ENCODE measurements at places on chromosomes 13 and 19.

GRCh38 chr13:75800545-75800944 lies 164.4 kb downstream of the LMO7 start:
- no peak for DNase-seq

GRCh38 chr19:18842166-18842565 lies 10.4 kb downstream of the UPF1 start:
- DNase-seq = no peak

DNA sequence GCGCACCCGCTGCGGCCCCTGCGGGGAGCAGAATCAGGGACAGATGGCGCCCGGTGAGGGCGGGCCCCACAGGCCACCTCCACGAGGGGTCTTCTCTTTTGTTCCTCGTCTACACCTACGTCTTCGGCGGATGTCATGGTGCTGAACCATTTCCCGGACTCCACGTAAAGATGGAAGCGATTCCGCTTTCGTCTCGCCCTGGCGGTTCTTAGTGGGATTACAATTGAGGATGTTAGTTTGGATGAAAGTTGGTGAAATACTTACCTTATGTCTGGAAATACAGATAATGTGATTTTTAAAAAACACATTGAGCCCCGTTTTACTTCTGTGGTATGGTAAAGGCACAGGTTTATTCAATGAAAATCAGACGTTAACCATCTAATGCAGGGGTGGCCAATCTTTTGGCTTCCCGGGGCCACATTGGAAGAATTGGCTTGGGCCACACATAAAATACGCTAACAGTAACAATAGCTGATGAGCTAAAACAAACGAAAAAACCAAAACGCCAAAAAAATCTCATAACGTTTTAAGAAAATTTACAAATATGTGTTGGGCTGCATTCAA lies 1.4 kb upstream of the ZMYM5 start:
- peak; percentile 73 for DNase-seq

DNA sequence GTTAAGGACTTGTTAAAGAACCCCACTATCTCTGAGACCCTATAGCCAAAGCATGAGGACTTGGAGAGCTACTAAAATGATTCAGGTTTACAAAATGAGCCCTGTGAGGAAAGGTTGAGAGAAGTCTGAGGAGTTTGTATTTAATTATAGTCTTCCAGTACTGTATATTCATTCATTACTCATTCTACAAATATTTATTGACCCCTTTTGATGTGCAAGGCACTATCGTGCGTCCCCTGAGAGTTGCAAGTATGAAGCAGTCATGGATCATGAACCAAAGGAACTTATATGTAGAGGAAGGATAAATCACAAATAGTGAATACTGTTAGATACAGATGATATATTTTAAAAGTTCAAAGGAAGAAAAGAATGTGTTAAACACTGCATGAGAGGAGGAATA lies 84.4 kb downstream of the DNAJC15 start:
- peak; percentile 33 for DNase-seq

GRCh38 chr19:28305513-28305912 lies 907.4 kb downstream of the UQCRFS1 start:
- no peak for DNase-seq

DNA sequence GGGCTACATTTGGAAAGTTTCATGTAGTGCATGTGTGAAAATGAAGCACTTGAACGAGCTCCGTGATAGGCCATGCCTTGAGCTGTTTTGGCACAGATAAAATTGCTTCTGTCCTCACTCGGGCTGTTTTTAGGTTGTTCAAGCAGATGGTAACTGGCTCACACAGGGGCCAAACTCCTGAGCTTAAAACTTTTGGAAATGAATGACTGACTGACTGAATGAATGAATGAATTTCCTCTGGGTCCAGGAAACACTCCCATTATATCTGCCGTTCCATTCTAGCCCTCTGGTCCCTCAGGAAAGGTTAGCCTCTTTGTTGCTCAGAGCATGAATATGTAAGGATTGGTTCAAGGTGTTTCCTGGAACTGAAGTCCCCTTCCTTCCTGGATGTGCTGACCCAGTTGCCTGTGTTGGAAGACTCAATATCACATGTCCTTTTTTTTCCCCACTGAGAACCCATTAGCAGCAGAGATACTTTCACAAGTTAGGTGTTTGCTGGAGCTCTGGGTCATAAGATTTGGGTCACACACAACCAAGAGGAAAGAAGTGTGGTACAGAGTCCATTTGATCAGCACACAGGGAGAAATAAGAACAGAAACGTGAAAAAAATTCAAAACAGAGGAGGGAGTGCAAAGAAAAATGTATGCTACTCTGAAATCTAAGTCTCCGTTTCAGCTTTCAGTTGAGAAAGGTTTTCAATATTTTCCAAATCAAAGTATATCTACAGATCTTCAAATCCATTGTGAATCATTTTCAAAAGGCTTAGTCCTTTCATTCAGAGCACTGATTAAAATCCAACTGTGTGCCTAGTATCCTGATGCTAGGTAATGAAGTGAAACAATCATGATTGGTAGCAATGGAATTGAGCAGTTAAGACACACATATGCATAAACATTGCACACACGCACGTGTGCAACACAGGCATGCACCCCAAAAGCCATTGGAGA lies 18.9 kb downstream of the MBNL2 start:
- no peak for DNase-seq

DNA sequence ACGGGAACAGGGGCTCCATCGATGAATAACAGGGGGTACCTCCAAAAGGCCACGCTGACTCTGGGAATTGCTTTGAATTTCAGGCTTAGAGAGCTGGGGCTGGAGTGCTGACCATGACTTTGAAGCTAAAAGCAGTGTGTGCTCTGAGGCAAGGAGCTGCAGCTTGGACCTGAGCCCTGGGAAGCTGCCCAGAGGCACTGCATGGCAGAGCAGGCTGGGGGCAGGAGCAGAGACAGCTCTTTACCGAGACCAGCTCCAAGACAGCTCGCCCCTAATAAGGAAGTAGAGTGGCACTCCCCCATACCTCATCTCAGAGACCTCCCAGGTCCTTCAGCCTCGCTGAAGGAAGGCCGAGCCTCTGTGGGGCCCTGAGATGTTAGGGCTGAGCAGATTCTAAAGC lies 200.2 kb downstream of the COL4A1 start:
- peak; percentile 56 for DNase-seq

DNA sequence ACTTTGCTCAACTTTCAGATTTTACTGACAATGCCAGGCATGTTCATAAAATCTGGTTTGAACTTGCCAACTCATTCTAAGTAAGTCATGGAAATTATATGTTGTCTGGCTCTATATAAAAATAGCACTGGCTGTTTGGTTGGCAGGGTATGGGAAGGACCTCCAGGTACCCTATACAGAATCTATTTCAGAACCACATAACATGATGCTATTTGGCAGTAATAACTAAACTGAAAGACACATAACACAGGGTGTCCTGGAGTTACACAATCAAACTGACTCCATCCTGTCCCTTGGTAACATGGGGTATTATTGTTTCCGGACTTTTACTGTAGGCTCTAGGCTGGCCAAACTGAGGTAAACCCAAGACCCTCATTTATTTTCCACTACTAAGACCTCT lies 248.8 kb downstream of the RGCC start:
- no peak for DNase-seq

DNA sequence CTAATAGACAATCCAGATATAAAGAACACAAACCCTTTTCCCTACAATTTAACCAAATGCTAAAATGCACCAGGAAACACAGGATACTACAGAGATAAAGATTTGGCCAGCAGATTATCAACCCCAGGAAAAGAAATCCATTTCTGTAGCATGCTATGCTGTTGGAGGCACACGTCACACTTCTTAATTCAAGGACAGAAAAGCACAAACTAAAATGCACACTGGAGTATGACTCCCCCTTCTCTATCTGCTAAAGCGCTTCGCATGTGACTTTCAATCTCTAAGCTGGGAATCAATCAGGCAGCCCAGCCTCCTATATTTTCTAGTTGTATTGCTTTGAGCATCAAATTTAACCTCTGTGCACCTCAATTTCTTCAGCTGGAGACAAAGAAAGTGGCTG lies 22.2 kb downstream of the ABCC4 start:
- no peak for DNase-seq

DNA sequence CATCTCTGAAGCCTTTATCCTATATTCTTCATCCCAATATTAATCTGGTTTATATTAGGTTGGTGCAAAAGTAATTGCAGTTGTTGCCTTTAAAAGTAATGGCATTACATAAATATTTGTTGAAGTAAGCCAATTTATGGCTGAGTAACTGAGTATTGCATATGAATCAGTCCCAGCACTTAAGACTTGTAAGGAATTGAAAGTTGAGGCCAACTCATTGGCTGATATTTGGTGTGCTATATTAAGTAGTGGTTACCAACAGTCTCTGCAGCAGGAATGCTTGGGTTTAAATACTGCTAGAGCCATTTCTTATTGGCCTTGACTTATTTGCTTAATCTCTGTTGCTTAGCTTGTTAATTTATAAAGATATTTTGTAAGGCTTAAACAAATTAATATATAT lies 460.7 kb downstream of the GPC6 start:
- peak; percentile 27 for DNase-seq

DNA sequence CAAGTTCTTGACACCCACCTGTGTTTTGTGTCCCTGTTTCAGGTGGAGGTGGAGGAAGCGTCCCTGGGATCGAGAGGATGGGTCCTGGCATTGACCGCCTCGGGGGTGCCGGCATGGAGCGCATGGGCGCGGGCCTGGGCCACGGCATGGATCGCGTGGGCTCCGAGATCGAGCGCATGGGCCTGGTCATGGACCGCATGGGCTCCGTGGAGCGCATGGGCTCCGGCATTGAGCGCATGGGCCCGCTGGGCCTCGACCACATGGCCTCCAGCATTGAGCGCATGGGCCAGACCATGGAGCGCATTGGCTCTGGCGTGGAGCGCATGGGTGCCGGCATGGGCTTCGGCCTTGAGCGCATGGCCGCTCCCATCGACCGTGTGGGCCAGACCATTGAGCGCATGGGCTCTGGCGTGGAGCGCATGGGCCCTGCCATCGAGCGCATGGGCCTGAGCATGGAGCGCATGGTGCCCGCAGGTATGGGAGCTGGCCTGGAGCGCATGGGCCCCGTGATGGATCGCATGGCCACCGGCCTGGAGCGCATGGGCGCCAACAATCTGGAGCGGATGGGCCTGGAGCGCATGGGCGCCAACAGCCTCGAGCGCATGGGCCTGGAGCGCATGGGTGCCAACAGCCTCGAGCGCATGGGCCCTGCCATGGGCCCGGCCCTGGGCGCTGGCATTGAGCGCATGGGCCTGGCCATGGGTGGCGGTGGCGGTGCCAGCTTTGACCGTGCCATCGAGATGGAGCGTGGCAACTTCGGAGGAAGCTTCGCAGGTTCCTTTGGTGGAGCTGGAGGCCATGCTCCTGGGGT lies 16.7 kb downstream of the PRAM1 start:
- no peak for DNase-seq

GRCh38 chr19:50728084-50728737 lies 5.0 kb downstream of the CLEC11A start:
- peak; percentile 60 for DNase-seq

GRCh38 chr13:39016087-39016486 lies 21.8 kb downstream of the PROSER1 start:
- no peak for DNase-seq

DNA sequence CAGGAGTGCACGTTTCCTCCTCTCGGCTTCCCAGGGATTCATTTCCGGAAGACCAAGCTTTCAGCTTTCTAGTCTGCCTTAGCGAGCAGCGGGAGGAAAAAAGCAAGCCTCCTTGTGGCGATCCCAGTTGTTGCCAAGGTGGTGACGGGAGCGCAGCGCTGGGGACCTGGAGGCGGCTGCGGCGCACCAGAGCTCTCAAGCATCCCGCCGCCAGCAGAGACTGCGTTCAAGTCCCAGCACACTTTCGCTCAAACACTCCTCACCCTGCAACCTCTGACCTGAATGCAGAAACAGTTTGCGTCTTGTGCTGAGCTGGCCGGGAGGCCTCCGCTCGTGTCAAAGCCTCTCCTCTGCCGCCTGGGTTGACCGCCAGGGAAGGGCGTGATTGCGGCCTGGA lies 4.9 kb downstream of the GSX1 start:
- peak; percentile 8 for DNase-seq

DNA sequence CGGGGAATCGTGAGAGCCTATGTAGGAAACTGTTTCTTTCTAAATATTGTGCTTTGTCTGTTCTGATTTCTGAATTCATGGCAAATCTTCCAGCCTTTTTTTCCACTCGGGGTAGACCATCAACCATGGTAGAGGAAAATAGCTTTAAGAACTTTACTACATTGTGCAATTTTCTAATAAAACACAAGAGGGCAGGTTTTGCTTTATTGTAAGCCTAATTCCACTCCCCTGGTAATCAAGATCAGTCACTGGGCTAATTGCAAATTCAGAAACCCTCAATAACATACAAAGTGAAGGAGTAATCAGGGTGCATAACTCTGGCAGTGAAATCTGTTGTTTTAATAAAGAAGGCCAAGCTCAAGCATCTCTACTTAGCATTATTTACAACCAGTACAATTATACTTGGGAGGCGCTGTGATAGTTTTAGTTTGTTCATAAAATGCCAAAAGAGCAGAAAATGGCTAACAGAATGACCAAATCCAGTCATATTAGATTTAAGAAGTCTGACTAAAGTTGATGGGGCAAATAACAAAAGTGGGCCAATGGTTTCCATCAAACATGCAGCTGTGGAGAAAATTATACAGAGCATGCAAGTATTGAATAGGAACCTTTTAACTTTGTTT lies 43.8 kb downstream of the DCT start:
- peak; percentile 74 for DNase-seq

- no peak for DNase-seq
Observed at GRCh38 chr19:4319067-4319718, 14.8 kb downstream of the FSD1 start.

DNA sequence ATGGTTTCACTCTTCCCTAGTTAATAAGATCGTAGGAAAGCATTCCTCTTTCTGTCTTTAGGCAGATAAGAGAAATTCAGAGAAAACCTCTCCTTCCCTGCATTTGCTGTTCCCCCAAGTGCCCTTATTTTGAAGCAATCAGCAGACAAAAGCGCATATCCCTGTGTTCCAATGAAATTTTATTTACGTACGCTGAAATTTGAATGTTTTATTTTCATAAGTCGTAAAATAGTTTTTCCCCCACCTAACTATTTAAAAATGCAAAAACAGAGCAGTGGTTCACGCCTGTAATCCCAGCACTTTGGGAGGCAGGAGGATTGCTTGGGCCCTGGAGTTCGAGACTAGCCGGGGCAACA lies 17.2 kb upstream of the MRI1 start:
- no peak for DNase-seq

- no peak for DNase-seq
Observed at GRCh38 chr19:9362905-9363304, at the start of gene ZNF177. Gene ZNF177 (plus strand): TSS chr19:9363013. CDS start chr19:9378312, 15,299 bp downstream.

DNA sequence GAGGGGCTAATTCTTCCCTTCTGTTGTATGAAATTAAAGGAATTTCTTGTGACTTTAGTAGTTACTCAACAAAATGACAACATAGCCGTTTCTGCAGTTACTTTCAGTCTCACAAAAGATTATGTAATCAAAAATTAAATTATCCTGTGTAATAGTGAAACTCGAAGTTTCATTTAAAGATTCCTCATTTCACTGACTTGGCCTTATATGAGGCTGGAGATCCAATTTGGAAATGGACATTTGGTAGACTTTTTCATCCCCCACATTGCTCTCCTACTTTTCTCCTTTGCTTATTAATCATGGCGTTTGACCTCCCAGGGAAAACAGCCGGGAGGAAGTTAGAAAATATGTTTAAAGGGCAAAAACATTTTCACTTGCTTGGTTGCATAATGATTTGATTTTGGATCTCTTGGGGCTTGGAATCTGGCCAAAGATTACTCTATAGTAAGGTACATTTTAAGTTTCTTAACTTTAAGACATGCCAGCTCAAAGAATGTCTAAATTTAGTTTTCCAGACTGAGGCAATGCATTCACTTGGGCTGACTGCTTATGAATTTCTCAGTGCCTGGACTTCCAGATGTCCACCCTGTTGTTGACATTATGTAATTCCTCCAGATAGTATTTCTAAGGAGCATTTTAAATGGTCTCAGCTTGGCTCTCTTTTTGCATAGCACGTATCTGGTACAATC lies 1364.9 kb upstream of the MIR17HG start:
- peak; percentile 25 for DNase-seq

All from fibroblast of the aortic adventitia (primary cell).